Fibroblast of pulmonary artery (primary cell): ENCODE measurements at places on chromosomes 5 and 9.

DNA sequence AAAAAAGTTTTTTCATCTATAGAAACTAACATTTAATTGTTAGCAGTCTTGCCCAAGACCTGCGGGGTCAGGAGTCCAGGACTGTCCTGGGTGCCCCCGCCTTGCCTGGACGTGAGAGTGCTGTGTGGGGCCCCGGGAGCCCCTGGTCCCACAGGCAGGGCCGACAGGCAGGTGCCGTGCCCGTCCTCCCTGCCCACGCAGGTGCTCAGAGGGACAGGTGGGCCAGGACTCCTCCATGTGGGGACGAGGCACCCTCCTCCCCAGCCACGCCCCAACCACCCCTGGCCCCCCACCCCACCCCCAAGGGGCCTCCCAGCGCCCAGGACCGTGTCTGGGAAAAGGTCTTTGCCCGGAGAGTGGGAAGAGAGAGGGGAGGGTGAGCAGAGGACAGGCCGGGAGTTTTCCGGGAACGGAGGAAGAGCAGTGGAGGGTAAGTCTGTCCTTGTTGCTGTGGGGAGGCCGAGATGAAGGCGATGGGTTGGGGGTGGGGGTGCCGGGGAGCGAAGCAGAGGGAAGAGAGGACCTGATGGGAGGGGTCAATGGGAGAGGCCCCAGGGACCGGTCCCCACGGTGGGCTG is 2.7 kb upstream of the LCN12 start:
- DNase-seq = no peak

- DNase-seq = no peak
Observed at GRCh38 chr9:6658628-6659353, 13.3 kb upstream of the GLDC start.

DNA sequence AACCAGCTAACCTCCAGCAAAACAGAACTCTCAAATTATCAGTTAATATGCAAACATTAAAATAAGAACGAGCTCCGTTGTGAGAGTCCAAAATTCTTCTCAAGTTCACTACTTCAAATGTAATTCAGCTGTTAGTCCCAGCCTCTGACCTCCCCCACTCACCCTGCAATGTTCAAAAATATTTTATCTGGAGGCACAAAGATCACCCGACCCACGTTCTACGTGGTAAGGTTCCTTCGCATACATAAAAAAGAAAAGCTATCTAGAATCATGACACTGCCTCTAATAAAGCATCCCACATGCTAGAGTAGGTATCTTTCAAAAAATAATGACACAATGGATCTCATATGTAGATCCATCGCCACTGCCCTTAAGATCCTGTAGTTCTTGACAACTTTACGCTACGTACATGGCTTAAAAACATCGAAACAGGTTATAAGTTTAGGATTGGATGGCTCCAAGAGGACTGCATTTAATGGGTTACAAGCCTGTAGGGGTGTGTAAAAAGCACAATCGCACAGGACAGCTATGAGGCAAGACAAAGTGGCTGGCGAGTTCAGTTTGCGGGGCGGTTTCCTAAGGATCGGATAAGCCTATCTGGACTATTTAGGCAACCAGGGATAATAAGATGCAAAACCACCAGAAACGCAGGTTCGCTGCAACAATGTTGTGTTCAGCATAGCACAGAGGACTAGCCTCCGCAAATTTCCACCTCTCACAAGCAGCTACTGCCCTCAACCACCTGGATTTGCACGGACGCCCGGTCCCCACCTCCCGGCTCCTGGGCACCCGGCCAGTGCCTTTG is 969 bp downstream of the CLK4 start:
- peak; percentile 63 for DNase-seq

DNA sequence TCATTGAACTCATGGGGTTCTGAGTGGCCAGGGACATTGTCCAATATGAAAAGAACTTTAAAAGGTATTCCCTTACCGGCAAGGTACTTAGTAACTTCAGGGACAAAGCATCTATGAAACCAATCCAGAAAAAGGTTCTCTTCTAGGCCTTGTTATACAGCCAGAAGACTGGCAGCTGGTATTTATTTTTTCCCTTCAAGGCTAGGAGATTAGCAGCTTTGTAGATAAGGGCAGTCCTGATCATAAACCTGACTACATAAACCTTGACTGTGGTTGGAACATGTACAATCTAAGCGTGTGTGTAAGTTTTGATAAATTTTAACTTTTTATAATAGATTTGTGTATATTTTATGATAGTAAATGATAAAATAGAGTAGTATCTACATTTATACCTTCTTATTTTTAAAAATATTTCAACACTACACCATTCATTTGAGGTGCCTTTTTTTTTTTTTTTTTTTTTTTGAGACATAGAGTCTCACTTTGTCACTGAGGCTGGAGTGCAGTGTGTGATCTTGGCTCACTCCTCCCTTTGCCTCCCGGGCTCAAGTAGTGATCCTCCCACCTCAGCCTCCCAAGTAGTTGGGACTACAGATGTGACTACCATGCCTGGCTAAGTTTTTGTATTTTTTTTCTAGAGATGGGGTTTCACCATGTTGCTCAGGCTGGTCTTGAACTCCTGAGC is 24.5 kb downstream of the RANBP17 start:
- no peak for DNase-seq

DNA sequence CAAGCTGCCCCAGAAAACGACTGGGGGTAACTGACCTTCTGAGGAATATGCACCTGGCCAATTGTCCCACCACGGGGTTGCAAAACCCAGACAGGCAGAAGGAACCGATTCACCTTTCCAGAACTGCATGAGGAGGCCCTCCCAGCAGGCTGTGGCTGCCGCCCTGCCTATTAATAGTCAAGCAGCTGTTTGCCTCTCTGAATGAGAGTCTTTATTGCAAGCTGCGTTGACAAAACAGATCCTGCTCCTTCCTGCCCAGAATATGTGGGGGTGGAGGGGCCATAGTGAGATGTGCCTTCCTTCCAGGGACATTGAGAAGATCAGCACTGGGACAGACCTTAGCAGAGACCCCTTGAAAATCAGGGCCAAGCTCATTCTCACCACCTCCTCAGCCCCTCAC is 18.3 kb upstream of the TCOF1 start:
- no peak for DNase-seq

DNA sequence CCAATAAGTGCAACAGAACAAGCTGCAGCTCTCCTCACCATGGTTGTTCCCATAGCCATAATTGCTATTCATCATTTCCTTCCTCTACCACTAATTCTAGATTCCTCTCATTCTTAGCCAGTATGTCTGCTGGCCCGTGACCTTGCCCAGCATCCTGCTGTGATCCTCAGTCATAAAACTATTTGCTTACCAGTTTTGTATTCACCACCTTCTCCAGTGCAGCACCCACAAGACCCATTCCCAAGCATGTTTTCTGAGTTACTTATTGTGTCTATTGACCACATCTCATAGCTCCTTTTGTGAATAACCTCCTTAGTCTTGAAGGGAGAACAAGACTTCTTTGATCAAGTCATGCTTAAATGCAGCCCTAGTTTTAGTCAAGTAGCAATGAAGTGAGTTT is 488.0 kb upstream of the CTNND2 start:
- no peak for DNase-seq

DNA sequence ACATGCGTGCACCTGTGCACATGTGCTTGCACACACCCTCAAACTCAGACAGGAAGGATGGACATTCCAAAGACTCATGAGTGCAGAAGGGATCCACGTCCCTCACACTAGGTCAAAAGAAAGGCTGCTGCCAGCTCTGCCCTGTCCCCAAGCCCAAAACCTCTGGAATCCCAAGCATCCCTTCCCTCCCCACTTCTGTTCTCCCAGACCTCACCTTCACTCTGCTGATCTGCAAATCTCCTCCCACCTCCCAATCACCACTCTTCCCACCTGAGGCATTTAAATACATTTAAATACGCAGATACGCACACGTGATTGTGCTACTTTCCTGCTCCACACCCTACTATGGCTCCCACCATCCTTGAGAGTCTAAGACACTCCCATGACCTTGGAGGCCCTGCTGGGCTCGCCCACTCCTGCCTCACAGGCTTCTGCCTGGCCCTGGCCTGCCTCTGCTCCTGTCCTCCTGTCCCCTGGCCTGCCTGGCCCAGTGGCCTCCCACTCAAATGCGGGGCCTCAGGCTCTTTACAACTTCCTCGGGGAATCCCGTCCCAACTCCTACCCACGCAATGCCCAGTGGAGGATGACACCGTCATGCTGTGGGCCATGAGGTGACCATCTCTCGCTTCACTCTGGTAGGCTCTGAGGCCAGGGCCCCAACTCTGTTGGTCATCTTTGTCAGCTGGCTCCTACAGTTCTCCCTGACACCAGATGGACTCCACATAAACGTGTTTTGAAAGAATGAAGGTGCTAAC is 478.4 kb upstream of the DAP start:
- no peak for DNase-seq

DNA sequence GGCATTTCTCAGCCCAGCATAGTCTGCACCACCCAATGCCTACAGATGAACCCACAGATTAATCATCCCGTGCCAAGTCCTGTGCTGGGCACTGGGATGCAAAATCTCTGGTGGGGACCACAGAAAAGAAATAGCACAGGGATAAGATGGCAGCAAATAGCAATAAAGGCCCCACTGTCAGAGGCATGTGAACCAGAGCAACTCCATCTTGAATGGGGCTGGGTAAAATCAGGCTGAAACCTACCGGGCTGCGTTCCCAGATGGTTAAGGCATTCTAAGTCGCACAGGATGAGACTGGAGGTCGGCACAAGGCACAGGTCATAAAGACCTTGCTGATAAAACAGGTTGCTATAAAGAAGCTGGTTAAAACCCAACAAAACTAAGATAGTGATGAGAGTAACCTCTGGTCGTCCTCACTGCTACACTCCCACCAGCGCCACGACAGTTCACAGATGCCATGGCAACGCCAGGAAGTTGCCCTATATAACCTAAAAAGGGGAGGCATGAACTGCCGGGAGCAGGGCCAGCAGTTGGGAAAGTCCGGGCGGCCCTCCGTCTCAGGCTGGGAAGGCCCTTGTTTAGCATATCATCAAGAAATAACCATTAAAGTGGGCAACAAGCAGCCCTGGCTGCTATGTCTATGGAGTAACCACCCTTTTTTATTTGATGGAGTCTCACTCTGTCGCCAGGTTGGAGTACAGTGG is 65.2 kb downstream of the C9orf50 start:
- peak; percentile 58 for DNase-seq

GRCh38 chr5:64570395-64570996 is 64.7 kb downstream of the RGS7BP start:
- no peak for DNase-seq

DNA sequence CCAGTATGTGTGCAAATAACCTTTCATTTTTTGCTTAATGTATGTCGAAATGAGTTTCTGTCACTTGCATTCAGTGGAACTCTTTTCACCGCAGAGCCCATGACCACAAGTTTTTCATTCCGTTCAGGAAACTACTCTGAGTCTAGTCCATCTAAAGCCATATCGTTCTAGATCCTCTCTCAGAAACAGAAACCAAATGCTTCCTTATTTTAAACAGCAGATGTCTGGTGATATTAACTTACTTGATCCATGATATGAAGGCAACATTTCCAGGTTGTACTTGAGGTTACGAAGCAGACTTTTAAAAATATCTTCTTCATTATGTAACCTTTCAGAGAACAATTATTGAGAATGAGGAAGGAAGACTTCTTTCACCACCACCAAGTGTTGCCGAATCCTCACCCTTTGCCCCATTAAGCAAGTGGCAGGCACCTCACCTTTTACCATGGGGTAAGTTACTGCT is 72.4 kb upstream of the GNAQ start:
- no peak for DNase-seq

DNA sequence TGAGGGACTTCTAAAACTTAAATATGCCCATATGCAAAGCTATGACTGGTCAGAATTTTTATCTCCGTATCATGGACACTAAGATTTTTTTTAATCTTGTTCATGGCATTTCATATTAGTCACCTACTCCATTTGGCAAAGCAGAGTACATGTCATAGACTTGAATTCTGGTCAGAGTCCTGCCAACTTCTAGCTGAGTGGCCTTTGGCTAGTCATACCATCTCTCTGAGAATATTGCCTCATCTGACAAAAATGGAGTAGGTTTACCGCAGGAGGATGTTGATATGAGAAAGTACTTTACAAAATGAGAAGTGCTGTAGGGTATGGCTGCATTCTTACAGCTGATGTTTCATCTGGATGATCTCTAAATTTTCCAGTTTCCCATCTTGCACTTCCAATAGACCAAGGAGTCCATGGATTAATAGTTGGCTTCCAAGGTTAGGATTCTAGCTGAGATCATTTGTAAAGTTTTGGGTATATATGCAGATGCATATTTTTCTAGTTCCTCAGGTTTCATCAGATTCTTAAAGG is 150.8 kb upstream of the NR3C1 start:
- DNase-seq = peak; percentile 94

DNA sequence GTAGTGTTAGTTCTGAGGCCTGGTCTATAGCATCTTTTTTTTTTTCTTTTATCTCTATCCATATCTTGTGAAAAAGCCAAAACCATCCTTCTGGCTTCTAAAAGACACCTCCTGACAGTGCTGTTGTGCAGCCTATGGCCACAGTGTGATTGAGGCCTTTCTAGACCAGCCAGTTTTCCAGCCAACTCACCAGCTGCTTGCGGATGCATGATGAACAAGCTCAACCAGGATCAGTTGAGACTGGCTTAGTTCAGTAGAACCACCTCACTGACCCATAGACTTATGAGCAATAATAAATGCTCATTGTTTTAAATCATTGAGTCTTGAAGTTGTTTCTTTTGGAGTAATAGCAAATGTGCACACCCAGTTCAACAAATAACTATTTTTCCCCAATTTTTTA is 296.9 kb downstream of the FAM170A start:
- DNase-seq = no peak

GRCh38 chr9:88736136-88736637 is 201.2 kb downstream of the NXNL2 start:
- no peak for DNase-seq

- no peak for DNase-seq
Observed at GRCh38 chr5:76299592-76299991, 103.5 kb upstream of the IQGAP2 start.

DNA sequence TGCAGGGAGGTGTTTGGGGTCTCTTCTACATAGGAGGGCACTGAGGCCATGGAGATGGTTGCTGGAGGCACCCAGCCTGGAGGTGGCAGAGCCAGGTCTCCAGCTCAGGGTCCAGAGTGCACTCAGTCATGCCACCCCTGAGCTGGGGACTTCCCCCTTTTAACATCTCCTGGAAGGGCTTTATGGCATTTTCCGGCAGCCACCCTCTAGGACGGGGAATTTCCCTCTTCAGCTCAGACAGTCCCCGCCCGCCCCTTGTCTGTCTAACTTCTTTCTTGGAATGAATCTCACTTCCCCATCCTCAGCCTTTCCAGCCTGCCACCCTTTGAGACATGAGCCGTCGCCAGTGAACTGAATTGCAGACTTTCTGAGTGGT is 49.9 kb downstream of the COL15A1 start:
- DNase-seq = no peak

GRCh38 chr9:6506571-6506970 is 93.6 kb downstream of the UHRF2 start:
- DNase-seq = no peak

DNA sequence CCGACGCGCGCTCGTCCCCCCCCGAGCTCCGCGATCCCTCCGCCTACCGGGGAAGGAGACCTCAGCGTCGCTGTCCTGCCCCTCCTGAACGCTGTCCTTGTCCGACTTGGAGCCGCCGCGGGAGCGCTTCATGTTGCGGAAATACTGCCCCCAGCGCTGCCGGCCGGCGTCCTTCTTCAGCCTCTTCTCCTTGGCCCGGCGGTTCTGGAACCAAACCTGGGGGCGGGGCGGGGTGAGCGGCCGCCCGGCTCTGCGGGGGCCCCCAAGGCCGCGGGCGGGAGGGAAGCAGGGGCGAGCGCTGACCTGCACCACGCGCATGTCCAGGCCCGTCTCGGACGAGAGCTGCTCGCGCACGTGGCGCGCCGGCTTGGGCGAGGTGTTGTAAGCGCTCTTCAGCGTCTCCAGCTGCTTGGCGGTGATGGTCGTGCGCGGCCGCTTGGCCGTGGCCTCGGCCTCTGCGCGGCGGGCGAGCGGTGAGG is 6.3 kb downstream of the LHX3 start:
- peak; percentile 12 for DNase-seq

- DNase-seq = no peak
Observed at GRCh38 chr9:89805571-89806292, 200.9 kb downstream of the GADD45G start.
